ENCODE measurements at places on chromosomes 2 and 18.

- DNase-seq: no peak
These were observed 38.7 kb downstream of the AAK1 start for GRCh38 chr2:69604836-69605235.

DNA sequence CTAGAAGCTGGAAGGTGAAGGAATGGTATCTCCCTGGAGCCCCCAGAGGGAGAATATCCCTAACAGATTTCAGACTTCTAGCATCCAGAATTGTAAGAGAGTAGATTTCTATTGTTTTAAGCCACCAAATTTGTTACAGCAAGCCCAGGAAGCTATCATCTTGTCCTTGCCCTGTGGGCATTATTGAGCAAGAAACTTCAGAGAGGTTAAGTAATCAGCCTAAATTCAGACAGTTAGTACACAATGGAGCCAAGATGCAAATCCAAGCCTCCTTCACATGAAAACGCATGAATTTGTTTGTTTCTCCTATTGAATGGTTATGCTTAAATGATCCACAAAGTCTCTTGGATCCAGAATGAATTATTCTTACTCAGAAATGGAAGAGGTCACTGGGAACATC lies 55.2 kb upstream of the TRIB2 start:
- no peak for DNase-seq

GRCh38 chr18:3294435-3295080 lies 32.6 kb downstream of the MYL12B start:
- no peak for DNase-seq

DNA sequence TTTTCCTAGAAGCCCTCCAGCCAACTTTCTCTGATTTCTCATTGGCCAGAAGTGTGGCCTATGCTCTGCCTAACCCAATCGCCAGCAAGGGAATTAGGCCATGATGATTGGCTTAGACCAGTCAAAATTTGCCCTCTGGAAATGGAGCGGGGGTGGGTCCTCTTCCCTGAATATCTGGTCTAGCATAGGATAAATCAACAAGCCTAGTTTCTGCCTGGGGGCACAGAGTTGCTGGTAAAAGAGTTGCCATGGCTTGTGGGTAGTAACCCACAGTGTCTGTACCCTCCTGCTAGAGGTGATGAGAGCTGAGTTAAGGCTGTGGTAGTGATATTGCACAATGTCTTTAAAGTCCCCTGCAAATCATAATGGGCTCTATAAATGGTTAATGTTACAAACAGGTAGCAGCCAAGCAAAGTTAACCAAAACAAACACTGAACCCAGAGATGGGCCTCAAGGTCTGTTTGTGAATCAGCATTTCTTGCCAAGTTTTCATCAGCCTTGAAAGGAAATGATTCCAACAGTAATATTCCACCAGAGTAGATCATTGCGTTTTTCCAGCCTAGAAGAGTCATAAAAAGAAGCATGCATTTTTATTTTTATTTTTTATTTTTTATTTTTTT lies 19.3 kb downstream of the GALM start:
- DNase-seq: no peak

GRCh38 chr2:232781765-232782164 lies 5.4 kb upstream of the KCNJ13 start:
- no peak for DNase-seq

DNA sequence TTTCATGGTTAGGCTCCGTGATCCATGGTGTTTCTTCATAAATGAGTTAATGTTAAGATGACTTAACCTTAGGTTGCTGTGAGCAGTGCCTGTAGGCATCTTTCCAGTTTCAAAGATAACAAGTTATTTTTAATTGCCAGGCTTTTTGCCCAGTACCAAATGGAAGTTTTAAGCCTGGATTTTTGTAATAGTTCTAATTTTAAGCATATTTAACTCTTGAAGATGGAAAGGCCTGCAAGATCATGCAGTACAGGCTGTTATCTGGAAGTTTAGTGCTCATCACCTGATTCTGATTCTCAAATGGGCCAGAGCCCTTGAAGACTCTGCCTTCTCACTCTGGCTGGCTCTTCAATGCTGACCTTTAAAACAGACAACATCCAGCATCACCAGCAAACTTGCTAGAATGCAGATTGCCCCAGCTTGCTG lies 141.3 kb downstream of the NCK2 start:
- no peak for DNase-seq

GRCh38 chr2:10794876-10795275 lies 17.7 kb downstream of the PDIA6 start:
- DNase-seq: no peak

- DNase-seq: no peak
These were observed 2.8 kb downstream of the FZD5 start for GRCh38 chr2:207766697-207767460.

DNA sequence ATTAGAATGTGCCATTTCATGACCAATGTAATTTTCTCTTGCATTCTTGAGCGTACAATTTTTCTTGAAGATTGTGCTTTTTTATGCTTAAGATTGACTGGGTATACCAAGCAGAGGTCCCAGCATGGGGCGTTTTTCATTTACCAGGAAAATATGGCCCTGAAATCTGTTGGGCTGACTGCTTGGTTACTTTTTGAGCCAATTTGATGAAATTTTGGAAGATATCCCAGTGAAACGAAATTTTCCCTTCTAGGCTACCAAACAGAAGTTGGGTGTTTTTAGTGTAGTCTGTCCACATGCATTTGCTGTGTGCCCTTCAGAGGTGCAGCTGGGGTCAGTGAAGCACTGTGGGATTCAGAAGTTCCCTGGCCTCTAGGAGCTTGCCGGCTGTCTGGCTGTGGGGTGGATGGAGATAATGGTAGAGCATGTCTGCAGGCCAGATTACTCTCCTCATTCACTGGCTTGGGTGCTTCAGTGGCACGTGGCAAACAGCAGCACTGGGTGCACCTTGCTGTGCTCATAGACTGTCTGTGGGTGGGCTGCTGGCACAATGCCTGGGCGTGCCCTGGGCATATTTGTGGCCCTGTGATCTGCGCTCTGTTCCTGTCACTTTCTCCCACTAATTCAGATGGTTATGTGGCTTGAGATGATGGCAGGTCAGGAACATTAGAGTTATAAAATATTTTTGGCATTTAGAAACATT lies 73.3 kb downstream of the LDLRAD4 start:
- DNase-seq: no peak

DNA sequence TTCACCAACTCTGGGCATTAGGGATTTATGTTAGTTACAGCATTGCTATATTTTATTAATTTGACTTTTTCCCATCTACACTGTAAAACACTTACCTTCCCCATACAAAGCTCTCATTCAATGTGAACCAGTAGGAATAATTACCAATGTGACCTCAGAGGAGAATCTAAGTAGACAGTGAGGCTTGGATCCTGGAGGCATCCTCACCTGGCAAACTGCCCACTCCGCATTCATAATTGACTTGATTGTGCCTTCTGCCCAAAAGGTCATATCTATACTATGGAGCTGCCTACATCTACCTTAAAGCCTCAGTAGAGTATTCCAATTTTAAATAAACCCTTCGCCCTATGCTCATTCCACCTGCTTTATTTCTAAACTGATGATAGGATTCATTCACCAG lies 45.4 kb upstream of the SCN1A start:
- DNase-seq: no peak

- DNase-seq: no peak
These were observed 53.9 kb upstream of the GALNT5 start for GRCh38 chr2:157203651-157204050.

DNA sequence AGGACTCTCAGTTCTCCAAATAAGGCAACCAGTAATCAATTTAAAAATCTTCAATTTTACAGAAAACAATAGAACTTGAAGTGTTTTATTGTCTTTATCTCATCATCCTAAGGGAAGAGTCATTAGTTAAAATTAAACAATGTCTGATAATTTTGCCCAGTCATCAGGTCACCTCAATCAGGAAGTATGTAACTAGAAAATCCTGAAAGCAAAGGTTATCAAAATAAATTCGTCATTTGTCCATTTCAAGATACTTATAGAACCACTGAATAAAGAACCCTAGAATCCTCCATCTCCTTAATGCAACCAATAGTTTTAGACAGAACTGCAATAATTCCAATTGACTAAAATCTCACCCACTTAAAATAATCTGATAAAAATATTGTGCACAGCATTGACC lies 115.2 kb downstream of the NCKAP5 start:
- DNase-seq: no peak

GRCh38 chr2:180196419-180196977 lies 189.4 kb upstream of the CWC22 start:
- no peak for DNase-seq

DNA sequence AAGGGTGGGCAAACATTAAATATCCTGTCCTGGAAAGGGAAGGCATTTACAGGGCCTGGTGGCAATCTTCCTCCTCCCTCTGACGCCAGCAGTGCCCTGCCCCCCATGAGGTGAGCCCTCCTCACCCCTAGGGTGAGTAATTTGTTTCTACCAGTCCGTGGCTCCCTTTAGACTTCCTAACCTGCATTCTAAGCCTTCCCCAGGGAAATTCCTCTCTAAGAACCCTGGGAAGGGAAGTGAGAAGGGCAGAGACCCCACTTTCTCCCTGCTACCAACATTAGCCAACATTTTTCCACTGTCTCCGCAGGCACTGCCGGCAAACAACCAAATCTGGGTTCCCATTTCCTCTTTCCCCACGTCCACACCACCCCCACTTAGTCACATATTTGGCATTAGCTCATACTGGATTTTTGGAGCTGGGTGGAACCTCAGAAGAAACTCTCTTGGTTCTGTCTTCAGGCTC lies 69.3 kb downstream of the NRP2 start:
- no peak for DNase-seq

DNA sequence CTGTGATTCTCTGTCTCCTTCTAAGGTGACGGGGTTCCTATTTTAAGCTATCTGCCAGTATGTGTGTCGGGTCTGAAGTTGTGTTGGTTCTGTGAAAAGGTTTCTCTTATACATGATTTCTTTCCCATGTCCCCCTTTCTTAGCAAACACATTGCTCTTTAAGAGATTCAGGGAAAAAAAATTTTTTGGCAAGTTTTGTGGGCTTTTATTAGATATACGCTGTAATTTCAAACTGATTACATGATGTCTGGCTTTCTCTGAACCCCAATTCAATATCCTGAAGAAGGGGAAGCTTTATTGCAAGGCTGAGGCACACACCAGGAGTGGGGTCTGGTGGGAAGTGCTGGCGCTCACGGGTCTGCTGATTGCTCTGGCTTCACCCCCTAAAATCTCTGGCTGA lies 210.6 kb downstream of the AGPS start:
- DNase-seq: no peak

- no peak for DNase-seq
These were observed 13.2 kb downstream of the VWA3B start for GRCh38 chr2:98099939-98100743.

GRCh38 chr2:36489281-36489680 lies 108.7 kb downstream of the FEZ2 start:
- no peak for DNase-seq

DNA sequence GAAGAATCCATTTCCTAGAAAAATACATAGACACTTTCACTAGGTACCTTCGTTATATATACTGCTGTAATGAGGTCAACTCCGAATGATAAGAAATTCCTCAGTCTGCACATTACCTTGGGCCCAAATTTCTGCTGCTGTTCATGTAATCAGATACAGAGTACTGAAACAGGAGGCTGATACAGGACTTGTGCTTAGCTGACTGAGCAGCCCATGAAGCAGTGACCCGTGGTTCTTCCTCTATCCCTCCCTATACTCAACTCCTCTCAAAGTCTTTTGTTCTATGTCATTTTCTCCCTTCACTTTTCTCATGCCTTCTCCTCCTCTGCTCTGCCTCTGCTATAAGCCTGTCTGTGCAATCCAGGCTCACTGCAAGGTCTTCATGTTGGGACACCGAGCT lies 57.5 kb upstream of the ST8SIA5 start:
- DNase-seq: no peak

DNA sequence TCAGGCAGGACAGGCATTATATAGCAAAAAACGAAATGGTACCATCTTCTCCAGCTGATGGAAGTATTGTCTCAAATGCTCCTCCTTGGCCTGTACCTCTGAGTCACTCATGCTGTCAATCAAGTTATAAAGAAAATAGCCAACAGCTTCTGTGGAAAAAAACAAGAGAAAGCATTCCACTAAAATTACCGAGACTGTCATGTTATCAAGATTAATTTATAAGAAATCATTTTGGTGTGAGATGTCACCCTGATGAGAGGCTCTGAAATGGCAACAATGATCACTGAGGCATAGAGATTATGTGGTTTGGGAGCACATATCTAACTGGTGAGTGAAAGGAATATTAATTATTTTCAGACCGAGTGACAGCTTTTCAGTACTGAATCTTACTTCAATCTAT lies 47.4 kb downstream of the LRPPRC start:
- DNase-seq: no peak

DNA sequence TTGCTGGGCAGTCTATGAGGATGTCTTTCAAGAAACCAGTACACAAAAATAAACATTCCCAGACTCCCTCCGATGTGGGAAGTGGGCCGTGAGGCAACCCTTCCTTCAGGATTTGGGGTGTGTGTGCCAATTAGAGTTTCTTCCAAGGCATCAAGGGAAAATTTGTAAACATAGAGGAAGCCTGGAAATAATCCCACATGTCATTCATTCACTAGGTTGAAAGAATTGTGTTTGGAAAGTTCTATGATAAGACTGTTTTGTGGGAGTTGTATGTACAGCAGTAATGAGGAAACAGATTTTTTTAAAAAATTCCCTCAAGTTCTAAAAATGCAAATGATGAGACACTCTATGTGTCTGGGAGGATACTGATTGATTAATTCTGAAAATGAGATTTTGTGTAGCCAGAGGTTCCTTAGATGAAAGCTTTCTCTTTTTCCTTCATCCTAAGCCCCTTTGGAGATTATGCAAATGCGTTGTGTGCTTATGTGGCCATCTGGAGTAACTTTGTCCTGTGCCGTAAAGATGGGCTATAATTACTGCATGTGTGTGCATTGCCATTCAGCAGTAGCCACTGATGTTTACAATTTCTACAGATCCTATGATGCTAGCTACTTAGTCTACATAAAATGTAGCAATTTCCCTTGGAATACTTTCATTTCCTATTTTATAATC lies 107.8 kb upstream of the TPO start:
- DNase-seq: no peak

GRCh38 chr18:12744103-12744502 lies 41.3 kb downstream of the PSMG2 start:
- peak; percentile 59 for DNase-seq

GRCh38 chr2:20525041-20526035 lies 78.5 kb downstream of the RHOB start:
- no peak for DNase-seq
